HTR-8/SVneo (cell line): ENCODE measurements at places on chromosomes 7 and 10.

DNA sequence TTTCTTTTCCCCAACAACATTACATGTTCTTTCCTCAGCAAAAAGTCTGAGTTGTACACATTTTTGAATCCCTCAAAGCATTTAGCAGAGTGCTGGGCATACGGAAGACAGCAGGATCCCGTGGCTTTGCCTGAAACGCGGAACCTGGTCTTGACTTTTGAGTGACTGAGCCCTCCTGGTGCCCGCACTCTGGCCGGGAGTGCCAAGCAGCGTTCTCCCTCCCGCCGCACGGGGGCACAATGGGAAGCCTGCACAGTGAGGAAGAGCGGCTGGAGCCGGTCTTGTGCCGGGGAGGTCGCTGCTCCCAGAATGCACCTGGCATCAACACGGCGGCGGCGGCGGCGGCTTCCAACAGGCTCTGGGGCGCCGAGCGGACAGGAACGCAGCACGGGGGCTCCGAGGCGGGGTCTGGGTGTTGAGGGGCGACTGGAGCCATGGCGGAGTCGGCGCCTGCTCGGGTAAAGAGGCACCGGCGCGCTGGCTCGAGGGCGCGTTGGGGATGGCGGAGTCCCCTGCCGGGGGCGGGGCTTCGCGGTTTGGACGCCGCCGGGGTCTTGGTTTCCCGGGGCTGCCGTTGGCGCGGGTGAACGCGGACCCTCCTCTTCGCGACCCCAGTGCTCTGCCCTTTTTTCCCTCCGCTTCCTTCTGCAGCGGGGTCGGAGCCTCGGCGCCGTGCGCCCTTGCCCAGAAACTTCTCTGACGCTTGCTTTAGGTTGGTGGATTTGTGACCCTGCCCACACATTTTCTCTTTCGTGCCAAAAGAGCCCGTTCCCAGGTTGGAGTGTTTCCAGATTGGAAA lies at the start of gene ZNF212:
Gene ZNF212, plus strand, starts transcription at position 307 of the 799 bp plus-strand sequence. Its CDS starts 128 bp downstream, at position 435.
- DNase-seq = peak; percentile 93

DNA sequence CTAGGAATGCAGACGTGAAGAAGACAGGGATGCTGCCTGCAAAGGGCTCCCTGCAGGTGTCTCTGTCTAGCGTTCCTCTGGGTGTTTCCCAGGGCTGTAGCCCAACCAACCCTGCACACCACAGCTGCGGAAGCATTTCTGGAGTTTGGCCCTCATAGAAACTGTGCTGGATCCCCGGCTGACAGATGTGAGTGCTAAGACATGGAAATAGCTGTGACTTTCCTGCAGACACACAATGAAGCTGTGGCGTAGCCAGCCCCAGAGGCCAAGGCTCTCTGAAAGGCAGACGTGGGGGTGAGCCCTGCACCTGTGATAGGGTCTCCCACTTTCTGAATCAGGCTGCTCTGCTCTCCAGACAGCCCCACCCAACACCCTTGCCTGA lies 44.8 kb downstream of the ADCYAP1R1 start:
- no peak for DNase-seq

DNA sequence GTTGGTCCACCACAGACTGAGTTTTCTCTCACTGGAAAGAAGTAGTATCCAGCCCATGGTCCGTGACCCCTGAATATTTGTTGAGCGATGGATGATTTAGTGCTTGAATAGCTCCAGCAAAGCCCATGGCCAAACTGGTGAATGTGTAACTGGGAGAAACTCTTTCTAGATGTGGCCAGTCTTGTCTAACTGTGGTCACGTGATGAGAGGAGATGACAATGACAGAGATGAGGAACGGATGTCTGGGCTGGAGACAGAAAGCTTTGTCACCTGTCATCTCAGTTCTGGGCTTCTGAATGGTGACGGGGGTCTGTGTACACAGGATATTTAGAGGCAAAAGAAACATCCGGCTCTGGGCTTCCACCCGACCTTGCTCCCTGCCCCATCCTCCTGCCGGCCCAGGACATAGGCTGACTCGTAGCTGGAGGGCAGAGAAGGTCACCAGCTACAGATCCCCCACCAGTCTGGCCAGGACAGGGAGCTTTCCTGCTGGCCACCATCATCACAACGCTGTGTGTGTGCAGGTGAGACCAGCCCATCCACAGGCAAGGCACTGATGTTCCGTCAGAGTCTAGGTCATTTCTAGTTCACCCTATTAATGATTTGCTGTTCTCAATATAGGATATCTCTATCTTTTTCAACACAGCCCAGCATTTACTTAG lies 152.5 kb upstream of the TNS3 start:
- DNase-seq = no peak

DNA sequence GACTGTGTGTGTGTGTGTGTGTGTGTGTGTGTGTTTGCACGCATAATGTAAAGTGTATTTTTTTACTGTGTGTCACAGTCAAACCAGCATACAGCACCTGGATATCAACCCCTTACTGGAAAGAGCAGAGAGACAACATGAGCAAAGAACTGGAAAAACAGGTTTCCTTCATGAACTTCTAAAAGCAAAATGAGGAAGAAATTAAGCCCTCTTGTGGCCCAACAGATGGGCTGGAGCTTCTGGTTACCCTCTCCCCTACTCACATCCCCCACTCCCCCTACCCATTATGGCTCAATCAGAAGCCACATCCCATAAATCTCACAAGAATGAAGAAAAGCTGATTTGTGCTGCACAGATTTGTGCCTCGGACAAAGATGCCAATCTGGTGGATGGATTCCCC lies 36.2 kb downstream of the PDE1C start:
- DNase-seq = no peak
